ENCODE measurements at places on chromosomes 13 and 19. TPM values are rescaled to one million over a fixed set of nuclear protein-coding genes. Genes with fewer than 3 reads are reported as not detected.

Gene RAB20
- 4.0 TPM for total RNA-seq

Gene TNFRSF19
- 0.80 TPM for total RNA-seq

Gene ASPDH
- not detected for total RNA-seq

Gene ZNF112
- total RNA-seq: 1.6 TPM

Gene FAM124A
- not detected for total RNA-seq

Gene SLC7A10
- total RNA-seq: not detected

Gene TRIP10
- 51.0 TPM for total RNA-seq

Gene LILRB1
- not detected for total RNA-seq

Gene USE1
- total RNA-seq: 16.8 TPM

Gene ZNF677
- 6.8 TPM for total RNA-seq

Gene ATCAY
- not detected for total RNA-seq

Gene PCDH9
- 0.19 TPM for total RNA-seq

Measured in hair follicular keratinocyte (primary cell).